Stimulated activated CD8-positive, alpha-beta memory T cell treated with anti-CD3 and anti-CD28 coated beads, Interleukin-2, amount 100 ng/mL, for 48 hours (primary cell): ENCODE measurements at places on chromosomes 6 and 20.

- no peak for DNase-seq
These were observed 19.9 kb upstream of the FBXL4 start for GRCh38 chr6:98967616-98968015.

GRCh38 chr20:2816583-2817340, 598 bp downstream of the TMEM239 start:
- DNase-seq, result no peak

DNA sequence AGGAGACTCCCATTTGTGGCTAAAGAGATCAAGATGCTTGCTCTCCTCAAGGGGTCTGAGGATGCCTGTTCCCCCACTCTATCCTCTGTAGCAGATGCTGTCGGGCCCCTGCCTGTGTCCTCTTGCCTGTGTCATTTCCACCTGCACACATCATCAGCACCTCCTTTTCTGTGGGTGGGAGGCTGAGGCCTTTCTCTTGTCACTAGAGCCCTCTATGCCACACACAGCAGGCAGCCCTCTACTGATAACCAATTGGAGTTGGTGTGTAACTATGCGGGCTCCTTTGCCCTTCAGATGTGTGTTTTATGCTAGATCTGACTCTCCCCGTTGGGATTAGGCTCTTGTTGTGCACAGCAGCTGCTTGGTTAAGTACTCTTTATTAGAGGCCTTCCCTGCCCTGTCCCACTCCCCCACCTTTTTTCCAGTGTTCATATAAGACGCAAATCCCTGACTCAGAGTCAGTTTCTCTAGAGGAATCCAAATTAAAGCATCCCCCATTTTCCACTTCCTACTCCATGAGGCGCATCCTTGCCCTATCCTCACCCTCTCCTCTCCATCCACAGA, 7.7 kb downstream of the TREML2 start:
- DNase-seq, result no peak

GRCh38 chr20:31606804-31607639, 1.9 kb downstream of the ID1 start:
- DNase-seq, result no peak

GRCh38 chr20:58173930-58174707, 54.3 kb downstream of the ANKRD60 start:
- no peak for DNase-seq
